ENCODE measurements at places on chromosomes 3 and 15.

DNA sequence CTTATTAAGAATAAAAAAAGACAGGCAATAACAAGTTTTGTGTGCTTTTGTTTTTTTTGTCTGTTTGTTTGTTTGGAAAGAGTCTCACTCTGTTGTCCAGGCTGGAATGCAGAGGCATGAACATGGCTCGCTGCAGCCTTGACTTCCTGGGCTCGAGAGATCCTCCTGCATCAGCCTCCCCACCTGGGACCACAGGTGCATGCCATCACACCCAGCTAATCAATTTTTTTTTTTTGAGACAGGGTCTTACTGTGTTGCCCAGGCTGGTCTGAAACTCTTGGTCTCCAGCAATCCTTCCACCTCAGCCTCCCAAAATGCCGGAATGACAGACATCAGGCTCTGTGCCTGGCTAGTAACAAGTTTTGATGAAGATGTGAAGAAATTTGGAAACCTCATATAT lies 73.1 kb upstream of the GCNT3 start:
- no peak for DNase-seq

DNA sequence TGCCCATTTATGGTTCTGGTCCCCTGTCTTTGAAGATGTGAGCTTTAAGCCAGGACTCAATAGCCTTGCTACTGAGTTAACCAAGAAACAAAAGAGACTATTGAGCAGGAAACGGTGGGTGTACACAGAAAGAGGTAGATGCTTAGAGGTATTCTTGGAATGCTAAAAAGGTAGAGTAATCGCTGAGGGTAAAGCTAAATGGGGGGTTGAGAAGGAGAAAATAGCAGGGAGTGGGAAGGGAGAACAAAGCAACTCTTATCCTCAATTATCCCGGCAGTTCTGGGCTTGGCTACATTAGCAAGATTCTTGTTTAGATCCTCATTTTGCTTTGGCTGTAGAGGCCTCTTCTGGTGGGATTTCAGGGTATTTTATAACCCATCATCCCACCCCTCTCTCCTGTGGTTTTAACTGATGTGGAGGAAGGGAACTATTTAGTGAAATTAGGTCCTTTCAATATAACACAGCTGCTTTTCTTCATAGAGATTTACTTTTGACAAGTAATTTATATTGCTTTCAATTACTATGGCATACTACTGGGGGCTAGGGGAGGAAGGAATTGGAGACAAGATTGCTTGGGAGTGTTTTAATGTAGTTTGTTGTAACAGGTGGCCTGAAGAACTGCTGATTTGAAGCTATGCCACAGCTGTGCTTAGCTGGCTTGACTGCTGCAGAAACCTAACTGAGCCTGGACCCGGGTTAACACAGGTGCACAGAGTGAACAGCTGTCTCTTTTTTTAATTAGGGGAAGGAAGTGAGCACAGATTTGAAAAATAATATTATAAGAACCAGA lies 234.3 kb upstream of the CCDC54 start:
- no peak for DNase-seq

GRCh38 chr15:83210619-83211018 lies 3.0 kb upstream of the HDGFL3 start:
- no peak for DNase-seq

GRCh38 chr15:79903626-79904025 lies 6.8 kb upstream of the MTHFS start:
- no peak for DNase-seq

DNA sequence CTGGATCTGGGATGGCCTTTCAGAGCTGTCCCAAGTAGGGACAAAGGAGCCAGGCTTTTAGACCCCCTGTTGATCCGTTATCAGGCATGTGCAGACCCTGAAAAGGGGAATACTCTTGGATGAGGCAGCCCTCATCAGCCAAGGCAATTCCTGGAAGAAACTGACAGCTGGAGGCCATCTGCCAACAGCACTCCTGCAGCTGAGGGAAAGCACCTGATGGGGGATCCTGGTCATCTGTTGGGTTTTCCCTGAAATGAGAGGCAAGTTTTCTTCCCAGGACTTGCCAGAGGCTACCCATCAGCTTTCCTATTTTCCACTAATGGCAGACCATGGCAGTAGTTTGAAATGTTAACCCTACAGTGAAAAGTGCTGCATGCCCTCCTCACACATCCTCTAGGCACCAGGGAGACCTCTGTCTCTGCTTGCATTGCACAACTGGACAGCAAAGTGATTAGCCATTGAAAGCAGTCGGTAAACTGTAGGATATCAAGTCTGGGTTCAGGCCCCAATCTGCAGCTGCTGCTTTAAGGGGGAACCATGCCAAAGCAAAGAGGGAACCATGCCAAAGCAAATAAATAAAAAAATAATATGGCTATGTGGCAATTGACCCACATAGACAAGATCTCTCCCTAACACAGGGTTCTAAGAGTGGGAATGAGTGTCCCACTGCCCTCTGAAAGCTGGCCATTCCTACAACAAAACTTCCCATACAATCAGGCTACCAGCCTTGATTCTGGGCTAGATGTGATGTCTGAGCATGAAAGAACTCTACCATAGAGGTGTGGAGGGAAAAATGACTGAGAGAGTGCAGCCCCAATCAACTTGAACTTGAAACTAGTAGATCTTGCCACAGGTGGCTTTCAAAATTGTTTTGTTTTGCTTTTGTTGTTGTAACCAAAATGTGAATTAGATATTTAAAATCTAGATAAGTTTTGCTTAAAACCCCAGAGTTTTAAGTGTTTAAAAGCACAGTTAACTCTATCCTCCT lies 232.0 kb upstream of the STT3B start:
- no peak for DNase-seq

DNA sequence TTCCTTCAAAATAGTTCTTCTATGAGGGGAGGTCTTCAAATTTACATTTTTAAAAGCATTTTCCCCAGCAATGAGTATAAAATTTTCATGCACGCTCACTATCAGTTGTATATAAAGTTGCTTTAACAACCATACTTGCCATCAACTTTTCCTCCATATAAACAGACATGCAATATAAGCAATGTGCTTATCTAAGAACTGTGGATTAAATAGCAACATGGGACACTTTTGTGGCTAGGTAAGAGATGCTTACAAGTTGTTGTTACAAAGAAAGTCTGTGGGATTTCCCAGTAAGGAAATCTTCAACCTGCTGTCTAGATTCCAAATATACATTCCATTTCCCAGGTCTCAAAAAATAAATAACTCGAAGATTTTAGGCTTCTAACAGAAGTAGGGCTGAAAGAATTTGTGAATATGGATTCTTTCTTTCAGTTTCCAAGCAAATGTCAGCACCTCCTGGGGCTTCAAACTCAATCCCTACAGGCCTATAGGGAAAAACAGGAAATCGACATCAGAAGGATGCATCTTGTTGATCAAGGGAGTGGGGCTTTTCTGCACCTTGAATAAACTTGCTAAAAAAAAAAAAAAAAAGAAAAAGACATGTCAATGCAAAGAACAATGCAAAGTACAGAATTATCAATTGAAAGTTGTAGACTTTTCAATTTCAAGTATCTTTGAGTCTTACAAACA lies 16.1 kb downstream of the TNIK start:
- DNase-seq, result no peak

GRCh38 chr3:97673357-97673997 lies 91.1 kb upstream of the ARL6 start:
- no peak for DNase-seq

- DNase-seq, result peak; percentile 42
These were observed 19.5 kb upstream of the CAV3 start for GRCh38 chr3:8713901-8714759.

- DNase-seq, result no peak
These were observed 93.6 kb downstream of the BOC start for GRCh38 chr3:113304856-113305540.

DNA sequence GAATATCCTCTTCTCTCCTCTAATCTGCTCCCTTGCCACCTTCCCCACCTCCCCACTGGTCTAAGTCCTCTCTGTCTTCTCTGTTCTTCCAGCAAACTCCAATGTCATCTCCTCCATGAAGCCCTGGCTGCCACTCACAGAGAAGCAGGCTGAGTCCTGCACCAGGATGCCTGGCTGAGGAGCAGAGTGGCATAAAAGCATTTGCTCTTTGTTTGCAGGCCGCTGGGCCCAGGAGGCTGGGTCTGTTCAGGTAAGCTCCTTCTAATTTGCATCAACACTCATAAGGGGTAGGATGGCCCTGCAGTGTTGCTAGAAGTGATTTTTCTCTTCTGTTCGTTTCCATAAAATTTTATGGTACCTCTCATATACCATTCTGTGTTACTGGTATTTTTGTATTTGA lies 43.2 kb upstream of the KLHL25 start:
- no peak for DNase-seq

Measured in GM12891 (cell line).